Activated CD8-positive, alpha-beta memory T cell treated with anti-CD3 and anti-CD28 coated beads, Interleukin-2, amount 50 U/mL, for 48 hours (primary cell): ENCODE measurements at places on chromosomes 13 and 19.

- no peak for DNase-seq
Measured at GRCh38 chr19:50003810-50004419, 21.3 kb downstream of the VRK3 start.

GRCh38 chr13:113622791-113623490 lies 35.1 kb downstream of the ATP4B start:
- no peak for DNase-seq

- no peak for DNase-seq
Measured at GRCh38 chr19:14023404-14024235, 4.3 kb upstream of the RLN3 start.

DNA sequence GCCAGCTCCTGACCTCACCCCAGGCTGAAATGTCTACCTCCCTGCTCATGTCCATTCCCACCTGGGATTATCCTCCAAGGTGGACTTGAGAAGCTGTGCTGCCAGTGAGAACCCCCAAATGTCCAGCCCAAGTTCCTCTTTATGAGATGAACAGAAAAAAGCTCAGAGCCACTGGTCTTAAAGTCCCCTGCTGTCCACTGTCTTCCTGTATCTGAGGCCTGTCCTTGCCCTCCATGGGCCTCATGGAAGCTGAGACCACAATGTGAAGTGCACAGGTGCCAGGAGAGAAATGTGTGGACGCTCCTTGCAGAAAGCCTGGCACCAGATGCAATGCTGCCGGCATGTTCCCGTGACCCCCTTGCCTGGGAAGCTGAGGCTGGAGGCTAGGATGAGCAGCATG lies 3.3 kb upstream of the AMER2 start:
- no peak for DNase-seq

DNA sequence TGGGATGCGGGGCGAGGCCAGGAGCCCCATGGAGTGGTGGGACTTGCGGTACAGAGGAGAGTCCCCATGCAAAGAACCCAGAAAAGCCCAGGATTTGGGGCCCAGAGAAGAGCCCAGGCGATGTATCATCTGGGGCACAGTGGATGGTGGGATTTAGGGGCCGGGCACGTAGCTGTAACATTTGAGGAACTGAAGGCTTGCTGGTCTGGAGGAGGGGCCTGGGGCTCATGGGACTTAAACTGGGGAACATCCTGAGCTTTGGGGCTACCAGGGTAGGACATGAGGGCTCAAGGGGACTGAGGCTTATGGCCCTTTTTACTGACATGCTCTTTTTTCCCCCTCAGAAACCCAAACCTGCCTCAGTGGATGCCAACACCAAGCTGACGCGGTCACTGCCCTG lies 13.5 kb downstream of the MED25 start:
- no peak for DNase-seq

DNA sequence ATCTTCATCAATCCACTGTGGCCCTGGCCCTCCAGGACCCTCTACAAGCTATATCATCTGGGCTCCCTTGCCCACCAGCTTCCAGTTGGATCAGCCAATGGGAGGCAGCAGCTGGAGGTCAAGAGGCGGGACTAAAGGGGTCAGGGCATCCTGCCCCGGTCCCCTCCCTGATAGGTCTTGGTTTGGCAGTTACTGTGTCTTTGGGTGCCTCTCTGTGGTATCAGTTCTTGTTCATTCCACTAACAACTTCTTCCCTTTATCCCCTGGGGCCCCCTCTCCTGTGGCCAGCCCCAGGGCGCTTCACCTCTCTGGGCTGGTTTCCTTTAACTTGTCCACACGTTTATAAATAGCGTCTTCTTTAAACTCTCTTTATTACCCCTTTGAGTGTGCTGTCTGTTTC lies 83.6 kb downstream of the DCT start:
- DNase-seq: no peak

- no peak for DNase-seq
Measured at GRCh38 chr13:21834521-21834920, 163.6 kb downstream of the FGF9 start.

GRCh38 chr19:8811315-8812172 lies 20.6 kb downstream of the ZNF558 start:
- no peak for DNase-seq

- DNase-seq: no peak
Measured at GRCh38 chr13:111620166-111620565, 299.7 kb downstream of the TEX29 start.

GRCh38 chr13:44274771-44275205 lies 98.8 kb upstream of the SERP2 start:
- peak; percentile 54 for DNase-seq

- no peak for DNase-seq
Measured at GRCh38 chr13:80529734-80530133, 188.8 kb upstream of the SPRY2 start.

- no peak for DNase-seq
Measured at GRCh38 chr19:418761-419671, 10.1 kb upstream of the C2CD4C start.

DNA sequence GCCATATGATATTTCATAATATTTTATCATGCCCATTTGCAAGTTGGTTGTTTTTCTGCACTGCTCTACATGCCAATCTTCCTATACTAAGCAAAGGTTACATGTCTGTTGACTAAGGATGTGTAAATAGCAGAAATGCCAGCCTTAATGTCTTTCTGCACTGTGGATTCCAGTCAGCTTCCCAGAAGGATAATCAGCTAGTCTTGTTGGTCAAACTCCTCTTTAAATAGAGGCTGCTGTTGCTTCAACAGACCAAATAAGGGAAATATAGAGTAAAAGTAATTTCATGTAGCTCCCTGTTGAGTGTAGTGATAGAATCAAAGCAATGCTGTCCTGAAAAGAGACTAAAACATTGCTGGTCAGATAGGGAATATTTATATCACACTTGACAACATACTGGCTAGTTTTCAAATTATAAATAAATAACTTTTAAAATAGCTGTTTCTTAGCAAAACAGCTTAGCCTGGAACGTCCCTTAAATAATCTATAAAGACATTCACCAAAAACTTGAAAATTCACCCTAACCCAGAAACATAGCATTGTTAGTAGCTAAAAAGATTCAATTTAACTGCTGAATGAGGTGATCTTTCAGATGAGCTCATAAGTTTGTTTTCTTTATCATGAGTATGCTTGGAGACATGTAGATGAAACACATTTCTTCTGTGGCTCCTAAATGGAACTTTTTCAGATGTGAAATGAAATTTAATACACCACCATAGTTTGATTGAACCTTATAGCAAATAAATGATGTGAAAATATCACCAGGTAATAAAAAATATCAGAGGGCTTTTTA lies 56.6 kb downstream of the FRY start:
- no peak for DNase-seq

GRCh38 chr13:70339738-70340137 lies 231.5 kb upstream of the KLHL1 start:
- DNase-seq: no peak

- DNase-seq: no peak
Measured at GRCh38 chr13:39879286-39880035, 224.0 kb downstream of the COG6 start.

- DNase-seq: no peak
Measured at GRCh38 chr19:43584484-43584883, 8.9 kb downstream of the PINLYP start.

DNA sequence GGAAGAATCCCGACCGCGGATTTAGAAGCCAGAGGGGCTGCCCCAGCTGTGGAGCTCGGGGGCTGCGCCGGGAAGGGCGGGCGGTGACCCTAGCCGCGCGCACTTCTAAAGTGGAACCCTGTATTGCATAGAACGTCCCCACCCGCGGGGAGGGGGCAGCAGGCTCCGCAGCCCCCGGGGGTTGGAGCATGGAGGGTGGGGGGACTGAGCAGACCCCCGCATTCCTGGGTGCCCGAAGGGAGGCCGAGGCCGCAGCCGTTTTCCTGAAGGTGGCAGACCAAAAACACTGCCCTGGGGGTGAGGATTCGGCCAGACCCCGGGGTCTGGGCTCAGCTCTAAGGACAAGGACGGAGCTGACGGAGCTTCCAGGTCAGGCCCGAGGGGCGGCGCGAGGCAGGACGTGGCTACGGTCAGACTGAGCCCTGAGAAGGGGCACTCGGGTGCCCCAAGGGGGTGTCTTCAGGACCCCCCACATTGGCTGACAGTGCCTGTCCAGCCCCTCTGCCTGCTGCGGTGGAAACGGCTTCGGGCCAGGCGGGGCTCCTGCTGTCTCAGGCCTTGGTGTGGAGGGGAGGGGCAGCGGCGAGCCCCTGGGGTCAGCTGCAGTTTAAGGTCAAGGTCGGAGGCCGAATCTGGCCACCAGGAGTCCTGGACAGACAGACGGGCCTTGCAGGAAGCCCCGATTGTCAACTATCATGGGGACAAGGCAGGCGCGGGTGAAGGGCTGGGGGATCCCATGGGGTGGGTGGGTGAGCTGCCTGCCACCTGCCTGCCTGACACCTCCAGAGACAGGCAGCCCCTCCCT lies 12.6 kb downstream of the MKNK2 start:
- no peak for DNase-seq

GRCh38 chr13:92259523-92259922 lies 861.1 kb downstream of the GPC5 start:
- DNase-seq: no peak

GRCh38 chr19:19209372-19209771 lies 2.4 kb upstream of the NCAN start:
- DNase-seq: no peak

GRCh38 chr13:79227418-79227817 lies 178.6 kb downstream of the RBM26 start:
- DNase-seq: no peak
